Activated CD8-positive, alpha-beta memory T cell treated with anti-CD3 and anti-CD28 coated beads for 1 hour (primary cell): ENCODE measurements at places on chromosomes 12 and 14.

DNA sequence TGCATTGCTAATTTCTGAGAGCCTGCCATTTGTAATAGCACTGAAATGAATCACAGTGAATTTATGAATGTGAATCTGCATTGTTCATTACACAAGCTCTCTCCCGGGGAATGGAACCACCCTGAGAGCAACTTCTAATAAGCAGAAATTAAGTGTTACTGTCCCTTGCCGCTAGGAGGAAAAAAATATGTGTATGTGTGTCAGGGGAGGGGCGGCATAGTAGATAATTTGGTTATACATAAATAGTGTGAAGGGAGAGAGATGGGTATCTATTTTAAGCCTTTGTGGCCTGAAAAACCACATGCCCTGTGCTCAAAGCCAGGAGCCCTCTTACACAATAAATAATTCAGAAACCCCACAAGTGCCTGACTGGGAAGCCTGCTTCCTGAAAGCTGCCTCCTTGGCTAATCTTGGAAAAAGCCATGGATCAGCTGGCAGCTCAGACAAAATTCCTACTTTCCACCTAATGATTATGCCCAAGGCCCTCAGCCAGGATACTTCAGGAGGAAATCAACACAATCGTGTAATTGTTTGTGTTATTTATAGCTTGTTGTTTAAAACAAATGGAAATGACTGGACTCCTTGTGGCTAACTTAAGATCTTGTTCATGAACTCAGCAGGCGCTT, 366.2 kb upstream of the KITLG start:
- no peak for DNase-seq

- no peak for DNase-seq
These were observed 6.4 kb downstream of the MBD6 start for GRCh38 chr12:57528831-57529555.

GRCh38 chr12:3789838-3790237, 36.9 kb upstream of the CRACR2A start:
- no peak for DNase-seq

- DNase-seq, result no peak
These were observed 116.6 kb downstream of the GCH1 start for GRCh38 chr14:54785778-54786770.

GRCh38 chr12:56695327-56696101, 7.4 kb upstream of the PTGES3 start:
- DNase-seq, result no peak

- DNase-seq, result no peak
These were observed 30.9 kb upstream of the STRN3 start for GRCh38 chr14:31057035-31057434.

DNA sequence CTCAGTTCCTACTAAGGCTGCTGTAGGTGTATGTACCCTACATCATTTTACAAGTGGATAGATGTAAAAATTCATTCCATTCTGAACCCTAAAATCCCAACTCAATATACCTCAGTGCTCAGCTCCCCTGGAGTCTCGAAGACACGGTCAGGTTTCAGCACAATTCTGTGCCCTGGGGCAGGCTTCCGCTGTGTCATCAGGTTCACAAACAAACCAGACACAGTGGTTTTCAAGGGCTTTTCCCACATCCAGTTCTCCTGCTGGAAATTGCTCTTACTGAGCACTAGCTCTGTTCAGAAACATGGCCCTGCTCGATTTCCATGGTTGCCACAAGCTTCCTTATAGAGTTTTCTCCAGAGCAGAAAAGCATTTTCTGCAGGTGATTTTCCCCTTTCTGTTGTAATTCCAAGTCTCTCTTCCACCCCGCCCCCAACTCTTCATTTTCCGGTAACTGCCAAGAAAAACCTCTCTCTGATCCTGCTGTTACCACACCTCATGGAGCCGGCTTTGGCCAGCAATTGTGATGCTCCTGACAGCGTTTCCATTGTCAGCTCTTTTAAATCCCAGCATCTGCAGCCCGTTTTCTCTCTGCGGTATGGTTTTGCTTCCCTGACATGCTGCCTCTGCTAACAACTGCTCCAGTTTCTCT, 483.0 kb upstream of the CCDC196 start:
- DNase-seq, result no peak

GRCh38 chr12:3222979-3223378, 145.8 kb downstream of the TSPAN9 start:
- DNase-seq, result no peak
